A673 (cell line): ENCODE measurements at places on chromosomes 2 and 18.
A peak's percentile ranks its signal among the peaks of the same experiment; 100 is the strongest.

DNA sequence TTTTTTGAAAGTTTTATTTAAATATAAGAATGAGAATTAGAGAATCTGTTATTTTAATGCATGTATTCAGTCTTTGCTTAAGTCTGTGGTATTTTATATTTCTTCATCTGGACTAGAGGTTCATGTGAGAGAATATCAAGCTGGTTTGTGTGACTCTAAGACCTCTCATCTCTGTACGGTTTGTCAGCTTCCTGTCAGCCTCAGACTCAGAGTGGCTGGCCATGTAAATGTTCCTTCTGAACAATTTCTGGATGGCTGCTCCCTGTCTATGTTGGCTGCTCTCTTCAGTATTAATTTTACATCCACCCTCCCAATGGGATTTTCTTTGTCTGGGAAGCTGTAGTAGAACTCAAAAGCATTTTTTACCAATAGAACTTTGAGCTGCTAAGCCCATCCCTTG lies 225.3 kb upstream of the THUMPD2 start:
- H3K4me1 ChIP-seq, result no peaks in the 10 kb centered on the region
- H3K27ac ChIP-seq, result no peak overlapping the region
- peaks cover 3% of the 10 kb centered on the region for H3K27me3 ChIP-seq
- no peak overlapping the region for H3K4me3 ChIP-seq

- no peak overlapping the region for H3K4me3 ChIP-seq
- no peaks in the 10 kb centered on the region for H3K36me3 ChIP-seq
- DNase-seq, result no peak
- no peaks in the 10 kb centered on the region for H3K27me3 ChIP-seq
- H3K4me1 ChIP-seq, result peaks cover 12% of the 10 kb centered on the region
- no peak overlapping the region for H3K27ac ChIP-seq
These were observed 41.2 kb downstream of the MCFD2 start for GRCh38 chr2:46874236-46874929.

DNA sequence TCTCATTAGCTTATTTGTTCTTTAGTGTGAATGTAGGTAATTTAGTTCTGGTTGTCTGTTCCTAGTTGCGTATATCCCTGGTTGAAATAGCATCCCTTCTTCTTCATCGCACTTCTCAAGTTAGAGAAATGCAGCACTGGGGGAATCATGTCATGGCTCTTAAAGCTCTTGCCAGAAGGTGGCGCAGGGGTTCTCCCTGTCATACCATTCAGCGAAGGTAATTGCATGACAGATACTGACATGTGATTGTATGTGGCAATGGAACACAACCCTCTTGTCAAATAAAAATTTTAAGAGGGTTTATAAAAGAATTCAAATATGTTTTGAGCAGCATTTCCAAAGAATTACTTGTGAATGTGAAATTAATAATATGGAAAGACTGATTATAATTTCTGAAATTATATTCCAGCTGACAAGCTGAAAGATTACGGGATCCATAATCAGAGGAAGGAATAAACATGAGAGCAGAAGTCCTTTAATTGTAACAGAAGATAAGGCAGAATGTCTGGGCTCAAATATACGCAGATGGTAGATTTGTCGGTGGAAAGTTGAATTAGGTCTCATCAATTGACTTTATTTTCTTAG lies 411.7 kb downstream of the DSEL start:
- H3K36me3 ChIP-seq, result no peaks in the 10 kb centered on the region
- H3K4me1 ChIP-seq, result no peaks in the 10 kb centered on the region
- H3K27ac ChIP-seq, result no peak overlapping the region
- H3K4me3 ChIP-seq, result no peak overlapping the region
- DNase-seq, result peak; percentile 79

GRCh38 chr2:70921839-70922234 lies 13.9 kb upstream of the ATP6V1B1 start:
- DNase-seq, result no peak
- no peaks in the 10 kb centered on the region for H3K27me3 ChIP-seq
- no peaks in the 10 kb centered on the region for H3K36me3 ChIP-seq
- H3K4me1 ChIP-seq, result no peaks in the 10 kb centered on the region

DNA sequence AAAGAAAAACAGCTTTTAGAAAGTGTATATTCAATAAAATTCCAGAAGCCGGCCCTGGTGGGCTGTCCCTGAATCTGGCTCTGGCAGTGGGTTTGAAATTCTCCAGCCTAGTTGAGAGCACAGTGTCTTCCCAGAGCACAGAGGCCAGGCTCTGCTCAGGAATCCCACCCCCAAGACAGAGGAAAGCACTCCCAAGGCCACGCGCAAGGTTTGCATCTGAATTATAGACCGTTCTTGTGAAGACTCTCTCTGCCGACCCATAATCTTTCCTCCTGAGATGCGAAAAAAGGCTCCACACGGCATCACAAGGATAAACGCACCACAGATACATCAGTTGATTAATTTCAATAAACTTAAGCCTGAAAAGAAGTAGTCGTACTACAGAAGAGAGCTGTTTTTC lies 342.2 kb downstream of the CMPK2 start:
- H3K4me1 ChIP-seq, result no peaks in the 10 kb centered on the region
- DNase-seq, result no peak
- no peak overlapping the region for H3K27ac ChIP-seq

DNA sequence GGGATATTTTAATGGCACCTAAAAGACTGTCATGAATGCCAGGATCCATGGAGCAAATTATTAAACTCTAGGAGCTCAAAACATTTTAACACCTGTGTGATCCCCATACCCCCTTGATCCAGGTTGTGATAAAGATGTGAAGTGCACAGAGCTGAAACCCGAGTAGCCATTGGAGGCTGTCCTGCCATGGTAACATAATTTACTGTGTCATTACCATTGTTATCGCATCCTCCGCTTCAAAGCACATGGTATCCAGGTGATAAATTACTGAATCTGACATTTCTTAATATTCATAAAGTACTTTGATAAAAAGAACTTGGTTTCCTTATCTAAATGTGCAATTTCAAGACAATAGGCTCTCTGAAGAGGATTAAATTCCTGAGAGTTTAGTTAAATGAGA lies 109.3 kb downstream of the CHST9 start:
- H3K4me3 ChIP-seq, result no peak overlapping the region
- DNase-seq, result no peak
- no peaks in the 10 kb centered on the region for H3K36me3 ChIP-seq
- H3K4me1 ChIP-seq, result no peaks in the 10 kb centered on the region
- no peaks in the 10 kb centered on the region for H3K27me3 ChIP-seq
